ENCODE measurements at places on chromosomes 11 and 22. TPM values are rescaled to one million over a fixed set of nuclear protein-coding genes. Genes with fewer than 3 reads are reported as not detected.

Gene MMP8
- total RNA-seq = not detected

Gene C2CD3
- 40.2 TPM for total RNA-seq

Gene CSNK2A3
- 0.84 TPM for total RNA-seq

Gene BCO2
- 1.3 TPM for total RNA-seq
